ENCODE measurements at places on chromosomes 6 and 20.

DNA sequence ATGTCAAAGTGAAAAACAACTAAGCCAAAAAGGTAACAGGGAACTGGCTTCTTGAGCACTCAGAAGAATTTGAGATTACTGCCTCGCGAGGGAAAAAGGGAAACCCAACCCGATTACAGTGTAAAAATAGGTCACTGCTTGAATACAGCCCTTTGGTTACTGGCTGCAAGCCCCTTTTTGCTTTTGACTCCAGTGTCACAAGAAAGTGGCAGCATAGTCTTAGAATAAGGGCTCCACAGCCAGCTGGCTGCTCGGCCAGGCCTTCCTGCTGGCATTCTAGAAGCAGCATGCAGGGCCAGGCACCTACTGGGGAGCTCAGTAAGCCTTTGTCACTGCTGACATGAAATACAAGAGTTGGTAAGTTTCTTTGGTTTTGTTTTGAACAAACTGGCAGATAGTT, 83.0 kb downstream of the ZHX3 start:
- DNase-seq = no peak

- DNase-seq = peak; percentile 94
Measured at GRCh38 chr6:20188630-20189075, 23.6 kb downstream of the MBOAT1 start.

- DNase-seq = no peak
Measured at GRCh38 chr20:1720845-1721475, 63.4 kb upstream of the SIRPG start.

DNA sequence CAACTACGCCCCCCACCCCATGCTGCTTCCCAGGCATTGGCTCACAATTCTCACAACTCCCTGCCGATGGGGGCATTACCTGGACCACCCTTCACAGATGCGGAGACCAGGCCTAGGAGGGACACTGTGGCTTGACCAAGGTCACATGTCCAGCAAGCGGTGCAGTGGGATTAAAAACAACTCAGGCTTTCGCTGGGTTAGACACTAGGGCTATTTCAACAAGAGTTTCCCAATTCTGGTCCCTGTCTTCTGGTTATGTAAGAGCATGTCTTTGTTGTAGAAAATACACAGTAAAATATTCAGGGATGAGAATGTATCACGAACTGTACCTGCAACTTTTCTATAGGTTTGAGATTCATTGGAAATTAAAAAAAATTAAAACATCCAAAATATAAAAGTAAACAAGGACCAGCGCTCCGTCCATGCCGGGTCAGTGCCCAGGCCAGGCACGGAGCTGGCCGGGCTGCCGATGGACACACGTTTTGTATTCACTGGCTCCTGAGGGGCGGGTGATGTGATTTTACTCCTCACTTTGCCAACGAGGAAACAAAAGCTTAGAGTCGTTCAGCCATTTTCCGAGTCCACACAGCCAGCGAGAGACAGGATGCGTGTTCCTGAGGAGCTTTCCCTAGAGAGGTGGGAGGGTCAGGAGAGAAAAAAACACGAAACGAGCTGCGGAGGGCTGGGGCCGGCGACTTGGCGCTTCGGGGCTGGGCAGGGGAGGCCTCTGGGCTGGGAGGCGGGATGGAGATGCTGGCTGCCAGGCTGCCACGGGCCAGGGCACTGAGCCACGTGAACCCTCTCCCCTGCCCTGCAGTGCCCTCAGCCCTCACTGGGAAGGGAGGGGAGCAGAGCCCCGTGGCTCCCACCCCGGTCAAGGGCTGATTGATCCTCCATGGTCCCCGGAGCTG, 17.1 kb upstream of the VSTM2L start:
- no peak for DNase-seq

GRCh38 chr6:154370545-154370944, 13.9 kb upstream of the IPCEF1 start:
- peak; percentile 76 for DNase-seq

- no peak for DNase-seq
Measured at GRCh38 chr6:14797875-14798593, 447.8 kb upstream of the JARID2 start.

- no peak for DNase-seq
Measured at GRCh38 chr20:45484676-45485075, 15.1 kb downstream of the WFDC2 start.

DNA sequence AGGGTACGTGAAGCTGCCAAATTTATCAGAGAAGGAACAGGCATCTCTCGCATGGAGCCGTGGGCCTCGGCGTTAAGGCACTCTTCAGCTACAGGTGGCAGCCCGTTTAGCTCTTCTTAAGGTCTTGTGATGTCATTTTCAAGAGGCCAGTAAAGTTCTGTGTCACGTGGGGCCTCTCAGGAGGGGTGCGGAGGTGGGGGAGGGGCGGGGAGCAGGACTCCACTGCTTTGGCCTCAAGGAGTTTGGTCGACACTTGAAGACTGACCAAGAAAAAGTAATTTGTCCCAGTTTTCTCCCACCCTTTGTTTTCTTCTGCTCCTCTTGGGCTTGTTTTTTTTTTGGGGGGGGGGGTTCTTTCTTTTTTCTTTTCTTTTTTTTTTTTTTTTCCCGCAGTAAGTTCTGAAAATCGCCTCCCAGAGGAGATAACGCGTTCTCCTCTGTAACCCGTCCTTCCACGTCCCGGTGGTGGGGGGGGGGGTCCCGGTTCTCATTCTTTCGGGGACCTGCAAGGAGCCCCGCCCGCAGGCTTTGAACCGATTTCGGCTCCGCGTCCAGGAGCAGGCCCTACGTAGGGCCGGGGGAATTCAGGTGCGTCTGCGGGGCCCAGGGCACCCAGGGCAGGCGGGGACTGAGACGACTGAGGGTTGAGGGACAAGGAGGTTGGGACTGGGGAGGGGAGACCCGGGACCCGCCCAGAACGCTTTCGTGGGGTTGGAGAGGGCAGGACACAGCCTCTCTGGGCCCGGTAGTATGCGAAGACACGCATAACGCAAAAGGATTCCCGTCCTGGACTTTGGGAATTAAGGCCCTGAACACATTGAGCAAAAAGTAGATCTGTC, 26.0 kb downstream of the GPX6 start:
- DNase-seq = peak; percentile 82

DNA sequence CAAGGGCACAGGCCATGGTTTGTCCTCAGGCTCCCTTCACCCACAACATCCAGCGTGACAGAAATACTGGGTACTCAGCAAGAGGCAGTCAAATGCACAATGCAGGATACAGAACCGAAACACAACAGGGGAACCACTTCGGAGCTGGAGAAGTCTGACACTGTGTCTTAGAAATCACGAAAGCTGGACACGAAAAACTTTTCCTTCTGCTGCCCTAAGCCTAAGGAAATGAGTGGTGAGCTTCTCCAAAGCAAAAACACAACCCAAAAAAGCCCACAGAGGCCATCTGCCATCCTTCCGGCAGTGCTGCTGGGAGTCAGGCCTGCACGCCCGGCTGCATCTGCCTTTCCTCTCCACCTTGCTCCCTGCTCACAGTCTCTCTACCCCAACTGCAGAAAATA, 106.3 kb downstream of the SLC23A2 start:
- no peak for DNase-seq

Measured in hematopoietic multipotent progenitor cell treated with erythropoietin and hydrocortisone succinate and interleukin-3 and kit ligand, for 4 days (in vitro differentiated cells).